ENCODE measurements at places on chromosomes 6 and 20.

DNA sequence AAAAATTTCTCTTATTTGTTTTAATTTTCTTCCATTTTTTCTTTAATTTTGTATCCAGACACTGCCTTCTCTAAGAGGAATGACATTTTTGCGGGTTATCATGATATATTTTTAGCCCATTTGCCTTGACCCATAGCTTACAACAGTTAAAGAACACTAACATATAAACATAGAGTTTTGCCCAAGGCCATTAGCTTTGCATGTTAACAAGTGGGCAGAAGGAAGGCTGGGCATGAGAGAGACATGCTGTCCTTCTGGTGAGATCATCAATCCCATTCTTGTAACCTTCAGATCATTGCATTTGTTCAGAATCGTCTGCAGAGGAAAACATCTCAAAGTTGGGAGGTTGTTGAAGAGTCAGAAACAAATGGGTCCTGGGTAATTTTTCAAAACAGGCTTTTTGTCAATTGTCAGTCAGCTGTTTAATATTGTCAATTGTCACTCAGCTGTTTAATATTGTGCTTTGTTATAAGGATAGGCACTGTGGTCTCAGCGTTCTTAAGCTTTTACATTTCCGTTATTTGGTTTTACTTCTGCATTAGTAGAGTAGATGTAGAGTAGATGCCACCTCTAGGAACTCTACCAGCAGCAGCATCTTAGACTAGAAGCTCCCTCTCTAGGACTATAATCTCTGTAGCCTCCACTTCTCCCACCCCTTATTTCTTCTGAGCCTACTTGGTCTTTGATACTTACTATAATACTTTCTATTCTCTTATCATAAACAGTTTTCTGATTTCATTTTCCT, 243.1 kb downstream of the ESR1 start:
- DNase-seq = no peak

DNA sequence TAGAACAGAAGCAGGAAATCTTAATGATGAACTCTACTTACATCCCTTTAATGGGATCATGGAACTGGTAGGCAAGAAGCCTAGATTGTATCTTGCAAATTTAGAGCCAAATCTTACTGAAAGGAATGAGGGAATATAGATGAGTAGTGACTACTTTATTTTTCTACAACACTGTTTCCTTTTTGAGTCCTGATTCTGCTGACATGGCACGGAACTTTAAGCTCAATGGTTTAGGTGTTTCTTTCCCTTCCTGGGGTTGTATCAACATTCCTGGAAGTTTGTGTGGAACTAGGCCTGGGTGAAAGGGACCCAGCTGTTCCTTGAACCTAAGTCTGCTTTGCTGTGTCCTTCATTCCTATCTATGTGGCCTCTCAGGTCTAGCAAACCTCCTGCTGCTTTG, 705.3 kb upstream of the FLRT3 start:
- DNase-seq = no peak

DNA sequence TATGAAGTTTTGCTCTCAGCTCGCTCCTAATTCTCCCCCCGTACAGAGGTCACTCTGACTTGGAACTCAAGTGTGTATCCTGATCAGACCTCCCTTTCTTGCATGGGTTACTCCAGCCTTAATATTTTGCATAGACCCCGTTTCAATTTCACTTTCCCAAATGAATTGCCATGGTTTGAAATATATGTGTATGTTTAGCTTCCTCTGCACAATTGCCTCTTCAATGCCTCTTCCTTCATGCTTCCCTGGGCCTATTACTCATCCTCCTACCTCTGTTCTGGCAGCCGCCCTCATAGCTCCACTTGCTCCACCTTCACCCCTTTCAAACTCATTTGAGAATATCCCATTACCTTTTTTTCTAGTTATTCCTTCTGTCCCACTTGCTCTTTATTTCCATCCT, 90.0 kb upstream of the SAMD5 start:
- no peak for DNase-seq

- DNase-seq = no peak
Measured at GRCh38 chr6:160420969-160421556, 72.9 kb downstream of the SLC22A3 start.

DNA sequence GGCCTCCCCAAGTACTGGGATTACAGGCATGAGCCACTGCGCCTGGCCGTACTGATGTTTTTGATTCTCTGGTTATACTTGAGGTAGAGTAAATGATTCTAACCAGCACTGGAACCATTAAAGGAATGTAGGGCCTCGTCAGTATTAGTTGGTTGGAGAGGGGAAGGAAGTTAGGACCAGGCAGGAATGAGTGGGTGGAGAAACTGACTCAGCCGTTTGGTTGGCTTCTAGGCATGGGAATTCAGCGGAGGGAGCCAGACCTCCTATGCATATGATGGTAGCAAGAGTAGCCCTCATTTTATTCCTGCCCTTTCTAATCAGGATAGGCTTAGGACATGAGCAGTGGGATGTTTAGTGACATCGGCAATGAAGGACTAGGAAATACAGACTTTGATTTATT, 19.0 kb upstream of the SERINC3 start:
- peak; percentile 39 for DNase-seq

GRCh38 chr6:107547451-107547840, 57.5 kb downstream of the SOBP start:
- DNase-seq = no peak

GRCh38 chr6:158627940-158628211, 16.7 kb downstream of the DYNLT1 start:
- DNase-seq = no peak

DNA sequence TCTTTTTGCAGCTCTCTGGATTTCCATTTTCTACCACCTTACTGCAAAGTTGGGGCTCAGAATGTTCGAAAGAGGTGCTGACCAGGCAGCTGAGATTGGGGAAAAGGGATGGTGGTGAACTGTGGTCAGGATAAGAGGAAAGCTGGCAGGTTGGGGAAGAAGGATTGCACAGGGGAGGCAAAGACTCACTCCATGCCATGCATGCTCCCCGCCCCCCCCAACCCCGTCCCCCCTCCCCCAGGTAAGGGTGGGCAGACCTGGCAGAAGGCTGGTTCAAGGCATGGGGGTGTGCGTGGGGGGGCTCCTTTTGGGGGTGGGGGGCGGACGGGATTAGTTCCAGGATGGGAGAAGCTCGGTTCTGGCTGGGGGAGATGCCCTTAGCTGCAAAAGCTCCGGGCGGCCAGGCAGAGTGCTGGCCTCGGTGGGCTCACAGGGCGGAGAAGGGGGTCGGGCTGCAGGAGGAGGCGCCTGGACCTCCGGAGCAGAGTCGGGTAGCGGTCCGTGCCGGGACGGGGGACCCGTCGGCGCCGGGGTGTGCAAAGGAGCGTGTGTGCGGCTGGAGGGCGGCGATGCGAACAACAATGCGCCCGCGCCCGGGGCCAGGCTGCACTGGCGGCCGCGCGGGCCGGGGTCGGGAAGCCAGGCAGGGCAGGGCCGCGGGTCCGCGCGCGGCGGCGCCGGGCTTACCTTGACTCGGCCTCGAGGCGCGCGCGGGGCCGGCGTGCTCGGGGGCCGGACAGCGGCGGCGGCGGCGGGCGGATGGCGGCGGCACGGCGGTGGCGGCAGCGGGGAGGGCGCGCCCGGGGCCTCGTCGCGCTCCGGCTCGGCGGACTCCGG, 880 bp downstream of the ADNP start:
- no peak for DNase-seq

GRCh38 chr20:43727980-43728590, 1.3 kb upstream of the GTSF1L start:
- no peak for DNase-seq

DNA sequence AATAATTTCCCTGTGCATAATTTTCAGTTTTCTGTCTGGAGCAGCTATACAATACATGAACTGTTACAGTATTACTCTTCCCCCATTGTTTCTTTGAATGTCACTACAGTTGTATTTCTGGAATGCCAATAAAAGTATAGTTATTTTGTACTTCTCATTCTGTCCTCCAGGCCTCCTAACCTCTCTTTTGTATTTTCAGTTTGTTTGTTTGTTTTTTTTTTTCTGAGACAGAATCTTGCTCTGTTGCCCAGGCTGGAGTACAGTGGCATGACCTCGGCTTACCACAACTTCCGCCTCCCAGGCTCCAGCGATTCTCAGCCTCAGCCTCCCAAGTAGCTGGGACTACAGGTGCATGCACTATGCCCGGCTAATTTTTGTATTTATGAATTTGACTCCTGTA, 16.8 kb upstream of the ARID1B start:
- DNase-seq = no peak

DNA sequence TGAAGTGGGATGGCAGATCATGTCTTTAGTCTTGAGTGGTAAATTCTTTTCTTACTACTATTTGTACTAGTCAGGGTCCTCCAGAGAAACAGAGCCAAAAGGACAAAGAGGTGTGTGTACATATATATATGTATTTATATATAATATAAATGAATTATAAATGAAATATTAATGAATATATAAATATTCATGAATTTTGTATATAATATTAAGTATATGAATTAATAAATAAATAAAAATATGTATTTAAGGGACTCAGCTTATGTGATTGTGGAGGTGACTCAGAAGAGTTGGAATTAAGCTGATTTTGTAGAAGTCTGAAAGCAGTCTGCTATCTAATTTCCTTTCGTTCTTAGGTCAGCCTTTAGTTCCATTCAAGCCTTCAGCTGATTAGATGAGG, 265.3 kb upstream of the MMS22L start:
- no peak for DNase-seq

DNA sequence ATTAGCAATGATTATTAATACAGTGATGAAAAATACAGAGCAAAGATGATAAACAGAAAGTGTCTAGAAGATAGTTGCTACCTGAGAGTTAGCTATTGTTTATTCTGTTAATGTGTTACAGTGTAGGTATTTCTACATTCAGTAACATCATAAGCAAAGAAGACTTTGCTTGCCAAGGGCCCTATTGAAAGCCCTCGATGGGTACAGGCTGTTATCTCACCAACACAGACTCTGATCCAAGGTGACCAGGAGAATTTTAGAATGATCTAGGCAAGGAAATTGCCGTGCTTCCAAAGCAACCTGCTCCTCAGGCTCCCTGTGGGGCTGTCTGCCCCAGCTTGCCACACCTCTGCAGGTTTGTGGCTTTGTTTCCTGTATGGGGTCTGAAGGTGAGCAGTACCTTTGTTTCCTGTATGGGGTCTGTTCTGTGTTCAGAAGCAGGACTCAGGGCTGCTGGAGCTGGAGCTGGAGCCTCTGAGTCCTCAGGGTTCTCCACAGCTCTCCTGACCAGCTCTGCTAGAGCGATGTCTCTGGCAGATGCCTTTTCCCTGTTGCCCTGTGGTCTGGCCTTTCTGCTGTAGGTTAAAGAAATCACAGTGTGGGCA, 32.5 kb downstream of the PHACTR3 start:
- no peak for DNase-seq

GRCh38 chr6:116511424-116512110, at the start of gene CALHM5:
Gene CALHM5, plus strand, starts transcription at chr6:116511639. Its CDS starts 58 bp downstream, at chr6:116511697.
- DNase-seq = peak; percentile 85

GRCh38 chr6:45773906-45774305, 241.8 kb downstream of the CLIC5 start:
- no peak for DNase-seq

DNA sequence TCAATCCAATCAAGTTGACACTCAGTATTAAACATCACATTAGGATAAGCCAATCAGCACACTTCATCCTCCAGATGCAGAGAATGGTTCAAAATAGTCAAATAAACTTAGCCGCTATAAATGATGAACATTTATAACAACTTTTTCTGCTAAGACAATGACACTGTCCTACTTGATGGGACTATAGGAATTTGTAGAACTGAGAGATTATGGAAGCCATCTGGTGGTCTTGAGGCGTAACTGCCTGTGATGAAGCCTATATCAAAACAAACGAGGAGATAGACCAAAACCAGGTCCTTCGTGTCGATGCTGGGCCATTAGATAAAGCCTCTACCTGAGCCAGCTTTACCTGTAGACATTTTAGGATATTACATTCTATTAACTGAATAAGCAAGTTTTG, 631.1 kb downstream of the COL12A1 start:
- peak; percentile 75 for DNase-seq

DNA sequence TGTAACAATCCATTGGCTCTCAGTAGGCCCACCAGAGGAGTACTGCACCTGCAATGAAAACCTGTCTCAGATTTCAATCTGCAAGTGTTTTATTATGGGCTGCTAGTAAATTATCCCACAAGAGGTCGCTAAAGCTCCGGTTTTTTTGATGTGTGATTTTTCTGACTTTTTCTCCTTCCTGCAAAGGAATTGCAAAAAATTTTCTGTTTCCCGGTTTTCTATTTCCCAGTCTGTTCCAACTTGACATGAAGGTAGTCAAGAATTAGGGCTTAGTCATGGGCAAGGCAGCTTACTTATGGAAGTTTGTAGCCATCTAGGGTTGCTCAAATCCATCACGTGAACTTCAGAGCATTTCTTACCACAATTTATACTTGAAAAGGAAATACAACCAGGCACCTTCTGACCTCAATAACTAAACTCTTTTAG, 38.5 kb upstream of the AHI1 start:
- peak; percentile 83 for DNase-seq

GRCh38 chr6:18186033-18186432, 30.8 kb downstream of the KDM1B start:
- DNase-seq = peak; percentile 52

- no peak for DNase-seq
Measured at GRCh38 chr20:18360635-18361034, 72.3 kb downstream of the ZNF133 start.

- peak; percentile 89 for DNase-seq
Measured at GRCh38 chr20:19784511-19785172, 26.6 kb downstream of the RIN2 start.

DNA sequence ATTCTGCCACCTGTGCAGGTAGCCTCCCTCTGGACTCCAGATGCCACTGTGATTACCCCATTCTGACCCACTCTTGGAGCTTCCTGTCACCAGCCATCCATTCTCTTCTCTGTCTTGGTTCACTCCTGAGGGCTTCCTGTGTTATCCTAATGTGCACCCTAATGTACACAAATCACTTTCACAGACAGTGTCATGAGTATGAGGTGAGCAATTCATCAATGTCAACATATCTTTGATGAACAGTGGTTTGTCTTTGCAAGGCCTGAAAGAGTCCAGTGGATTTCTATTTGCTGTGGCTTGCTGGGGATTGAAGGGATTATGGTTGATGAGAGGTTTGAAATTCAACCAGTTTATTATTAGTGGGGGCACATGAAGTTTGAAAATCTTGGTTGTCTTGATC, 63.8 kb upstream of the EEF1E1 start:
- DNase-seq = no peak

GRCh38 chr6:54194067-54194466, 82.8 kb downstream of the MLIP start:
- peak; percentile 23 for DNase-seq

GRCh38 chr6:21375151-21376116, 218.1 kb upstream of the SOX4 start:
- no peak for DNase-seq

DNA sequence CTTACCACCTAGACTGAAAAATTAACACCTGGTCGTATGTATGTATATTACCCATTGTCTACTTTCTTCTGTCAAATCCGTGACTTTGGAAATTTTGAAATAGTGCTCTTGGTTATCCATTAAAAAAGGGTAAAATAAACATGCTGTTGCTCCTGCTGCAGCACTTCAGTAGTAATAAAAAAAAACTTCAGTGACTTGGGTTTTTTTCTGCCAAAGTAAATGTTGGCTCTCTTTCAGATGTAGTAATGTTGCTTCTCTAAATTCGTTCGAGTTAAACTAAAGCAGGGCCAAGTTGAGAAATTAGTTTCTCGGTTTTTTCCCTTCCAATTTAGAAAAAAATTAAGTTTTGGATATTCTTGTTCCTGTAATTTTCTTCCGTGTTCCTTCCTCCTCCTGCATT, 34.2 kb downstream of the JARID2 start:
- DNase-seq = no peak
